ENCODE measurements at places on chromosomes 5 and 9.

DNA sequence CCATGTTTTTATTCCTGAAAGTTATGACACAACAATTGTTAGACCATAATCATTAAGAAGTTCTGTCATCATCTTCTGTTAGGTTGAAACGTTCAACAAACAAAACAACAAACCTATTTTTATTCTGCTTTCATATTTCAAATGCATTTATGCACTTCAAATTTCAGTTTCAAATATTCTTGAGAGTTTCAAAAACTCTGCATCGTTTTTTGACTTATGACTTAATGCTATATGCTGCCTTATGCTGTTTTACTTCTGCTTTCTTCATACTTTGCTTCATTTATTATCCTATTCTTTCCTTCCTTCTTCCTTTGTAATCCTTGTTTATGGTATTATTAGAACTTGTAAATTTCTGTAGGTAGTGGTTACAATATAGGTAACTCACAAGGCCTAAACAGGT, 95.0 kb downstream of the PCSK1 start:
- no peak for DNase-seq

- no peak for DNase-seq
Observed at GRCh38 chr5:143057580-143057999, 287.4 kb downstream of the ARHGAP26 start.

GRCh38 chr5:143201589-143201988, 201.9 kb downstream of the NR3C1 start:
- DNase-seq, result no peak

DNA sequence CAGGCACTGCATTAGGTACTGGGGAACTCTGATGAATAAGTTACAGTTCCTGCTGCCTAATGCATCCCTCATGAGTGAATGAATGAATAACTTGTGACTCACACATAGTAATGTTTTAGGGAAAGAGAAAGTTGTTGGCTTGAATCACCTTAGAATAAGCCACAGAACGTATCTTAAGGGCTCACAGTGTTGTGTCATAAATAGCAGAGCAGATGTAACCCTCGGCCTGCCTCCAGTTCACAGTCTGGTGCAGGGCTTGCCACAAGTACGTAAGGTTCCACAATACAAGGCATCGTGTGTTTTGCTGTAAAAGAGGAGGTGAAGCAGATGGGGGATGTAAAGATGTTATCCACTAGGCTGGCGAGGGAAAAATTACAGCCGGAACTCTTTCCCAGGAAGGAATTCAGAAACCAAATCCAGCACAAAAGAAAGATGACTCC, 218.7 kb downstream of the TRPM3 start:
- peak; percentile 85 for DNase-seq

DNA sequence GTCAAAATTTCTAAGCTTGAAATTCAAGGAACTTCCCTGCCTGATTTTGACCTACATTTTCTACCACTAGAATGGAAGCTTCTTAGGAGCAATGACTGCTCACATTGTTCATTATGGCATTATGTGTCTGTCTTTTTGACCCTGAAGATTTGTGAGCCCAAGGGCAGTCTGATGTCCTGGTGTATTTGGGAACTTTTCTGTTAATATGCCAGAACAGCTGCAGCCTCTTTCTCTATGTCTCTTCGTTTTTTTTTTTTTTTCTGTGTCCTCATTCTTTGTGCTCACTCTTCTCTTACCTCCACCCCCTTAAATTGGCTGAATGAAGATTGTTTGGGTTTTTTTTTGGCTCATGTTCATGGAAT, 34.8 kb upstream of the TMC1 start:
- DNase-seq, result no peak

DNA sequence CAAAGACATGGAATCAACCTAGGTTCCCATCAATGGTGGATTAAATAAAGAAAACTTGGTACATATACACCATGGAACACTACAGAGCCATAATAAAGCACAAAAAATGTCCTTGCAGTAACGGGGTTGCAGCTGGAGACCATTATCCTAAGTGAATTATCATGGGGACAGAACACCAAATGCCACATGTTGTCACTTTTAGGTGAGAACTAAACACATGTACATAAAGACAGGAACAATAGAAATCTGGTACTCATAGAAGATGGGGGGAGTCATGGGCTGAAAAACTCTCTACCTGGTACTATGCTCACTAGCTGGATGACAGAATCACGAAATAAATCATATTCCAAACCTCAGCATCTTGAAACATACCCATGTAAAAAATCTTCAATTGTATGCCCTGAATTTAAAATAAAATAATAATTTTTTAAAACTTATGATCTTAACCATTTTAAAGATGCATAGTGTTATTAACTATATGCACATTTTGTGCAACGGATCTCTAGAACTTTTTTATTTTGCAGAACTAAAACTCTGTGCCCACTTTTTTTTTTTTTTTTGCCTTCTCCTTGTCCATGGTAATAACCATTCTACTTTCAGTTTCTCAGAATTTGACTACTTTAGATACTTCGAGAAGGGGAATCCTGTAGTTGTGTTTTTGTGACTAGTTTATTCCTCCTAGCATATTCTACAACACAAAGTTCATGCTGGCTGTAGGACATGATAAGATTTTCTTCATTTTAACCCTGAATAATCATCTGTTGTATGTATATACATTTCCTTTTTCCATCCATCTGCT, 1081.6 kb upstream of the ACO1 start:
- DNase-seq, result no peak

DNA sequence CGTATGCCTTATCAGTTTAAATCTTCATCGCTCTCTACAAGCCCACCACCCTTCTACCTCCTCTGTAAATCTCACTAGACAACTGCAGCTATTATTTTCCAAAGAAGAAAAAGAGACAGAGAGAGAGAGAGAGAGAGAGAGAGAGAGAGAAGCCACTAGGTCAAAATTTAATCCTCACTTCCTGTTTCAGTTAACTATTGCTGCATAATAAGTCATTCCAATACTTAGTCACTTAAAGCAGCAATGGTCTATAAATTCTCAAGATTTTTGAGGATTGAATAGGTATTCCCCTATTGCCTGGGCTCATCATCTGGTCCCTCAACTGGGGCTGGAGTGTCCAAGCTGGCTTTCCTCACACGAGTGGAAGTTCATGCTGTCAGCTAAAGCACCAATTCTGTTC, 68.8 kb downstream of the ITGA1 start:
- DNase-seq, result peak; percentile 21

DNA sequence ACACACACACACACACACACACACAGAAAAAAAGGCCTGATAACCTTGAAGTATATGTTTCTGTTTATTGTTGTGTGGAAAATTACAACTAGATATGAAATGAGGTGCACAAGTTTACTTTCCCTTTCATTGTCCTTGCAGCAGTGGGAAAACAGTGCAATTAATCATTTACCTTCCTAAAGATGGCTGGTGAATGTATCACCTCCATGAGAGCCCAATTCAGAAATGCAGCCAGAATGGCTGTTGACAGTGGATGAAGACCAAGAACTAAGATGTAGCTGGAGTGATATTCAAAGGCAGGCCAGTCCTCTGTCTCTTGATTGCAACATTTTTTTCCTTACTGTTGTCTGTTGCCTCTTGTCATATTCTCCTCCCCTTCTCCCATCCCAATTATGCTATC, 49.6 kb upstream of the EIF4EBP3 start:
- no peak for DNase-seq

Measured in AG08395 (cell line).